ENCODE measurements at places on chromosomes 2 and 18.

- DNase-seq: no peak
Measured at GRCh38 chr2:11701206-11701605, 31.2 kb upstream of the NTSR2 start.

DNA sequence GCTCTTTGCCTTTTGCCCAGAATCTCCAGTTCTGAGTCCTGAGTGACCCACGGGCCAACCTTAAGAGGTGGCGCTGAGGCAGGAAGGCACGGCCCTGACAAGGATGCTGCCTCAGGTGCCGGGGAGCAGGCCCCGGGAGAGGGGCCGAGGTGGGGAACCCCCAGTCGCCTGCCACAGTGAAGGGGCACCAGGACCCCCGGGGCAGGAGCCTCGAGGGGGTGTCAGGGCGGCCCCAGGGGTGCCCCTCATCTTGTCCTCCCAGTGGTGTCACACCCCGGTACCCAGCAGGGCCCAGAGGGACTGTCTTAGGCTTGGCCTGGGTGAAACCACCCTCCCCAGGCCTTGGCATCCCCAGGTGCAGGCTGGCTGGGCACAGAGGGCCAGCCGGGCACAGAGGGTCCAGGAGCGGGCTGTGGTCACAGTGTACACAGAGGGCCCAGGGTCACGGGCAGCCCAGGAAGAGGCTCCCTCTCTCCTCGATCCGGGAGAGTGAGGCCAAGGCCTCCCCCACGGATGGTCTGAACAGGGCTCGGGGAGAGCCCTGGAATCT is 1.0 kb downstream of the PDCD1 start:
- DNase-seq: no peak

GRCh38 chr2:26382564-26382963 is 19.2 kb upstream of the DRC1 start:
- no peak for DNase-seq

- no peak for DNase-seq
Measured at GRCh38 chr18:11516751-11517503, 92.5 kb upstream of the SLC35G4 start.

GRCh38 chr2:198957181-198957580 is 500.6 kb downstream of the SATB2 start:
- DNase-seq: no peak

GRCh38 chr2:18402-19271 is 27.7 kb downstream of the FAM110C start:
- no peak for DNase-seq

DNA sequence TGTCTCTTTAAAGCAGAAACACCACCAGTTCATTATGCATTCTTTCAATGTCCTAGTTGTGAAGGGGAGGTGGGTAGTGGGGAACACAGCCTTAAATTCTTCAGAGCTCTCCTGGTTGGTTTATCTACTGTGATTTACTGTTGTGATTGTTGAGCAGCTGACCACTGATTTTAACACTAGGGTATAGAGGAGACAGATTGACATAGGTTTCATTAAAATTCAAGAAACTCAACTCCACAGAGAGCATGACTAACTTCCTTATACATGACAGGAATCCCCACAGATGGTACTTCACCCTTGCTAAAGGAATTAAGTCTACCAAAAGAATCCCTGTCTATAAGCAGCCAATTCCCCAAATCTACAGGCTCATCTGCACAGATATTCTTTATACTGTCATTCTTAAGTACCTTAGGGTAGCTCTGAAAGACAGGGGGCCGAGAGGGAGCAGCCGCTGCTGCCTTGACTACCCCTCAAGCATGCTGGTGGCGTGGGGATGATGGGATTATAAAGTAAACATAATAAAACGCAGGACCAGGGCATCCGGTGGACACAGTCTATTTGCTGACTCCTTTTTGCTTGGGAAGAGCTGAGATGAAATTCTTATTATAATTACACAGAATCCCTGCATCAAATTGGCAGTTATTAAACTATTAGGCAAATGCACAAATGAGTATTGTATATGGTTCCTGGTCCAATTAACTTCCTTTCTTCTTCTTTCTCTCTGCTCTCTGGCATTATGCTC is 1377.6 kb upstream of the PIK3C3 start:
- DNase-seq: no peak

DNA sequence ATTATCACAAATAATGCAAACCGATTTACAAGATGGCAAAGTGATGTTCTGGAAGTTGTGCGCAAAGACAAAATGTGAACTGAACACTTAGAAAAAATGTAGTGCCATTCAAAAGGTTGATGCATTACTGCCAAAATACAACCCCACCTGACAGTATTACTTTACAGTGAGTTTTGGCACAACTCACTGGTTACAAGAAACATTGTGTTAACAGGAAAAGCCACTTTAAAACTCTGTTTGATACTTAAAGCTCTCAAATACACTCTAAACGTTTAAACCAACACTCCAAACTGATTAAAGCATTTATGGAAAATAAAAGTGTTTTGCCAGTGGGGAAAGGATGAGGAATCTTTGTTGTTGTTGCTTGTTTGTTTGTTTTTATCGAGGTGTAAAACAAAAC is 173.4 kb upstream of the SATB2 start:
- no peak for DNase-seq

DNA sequence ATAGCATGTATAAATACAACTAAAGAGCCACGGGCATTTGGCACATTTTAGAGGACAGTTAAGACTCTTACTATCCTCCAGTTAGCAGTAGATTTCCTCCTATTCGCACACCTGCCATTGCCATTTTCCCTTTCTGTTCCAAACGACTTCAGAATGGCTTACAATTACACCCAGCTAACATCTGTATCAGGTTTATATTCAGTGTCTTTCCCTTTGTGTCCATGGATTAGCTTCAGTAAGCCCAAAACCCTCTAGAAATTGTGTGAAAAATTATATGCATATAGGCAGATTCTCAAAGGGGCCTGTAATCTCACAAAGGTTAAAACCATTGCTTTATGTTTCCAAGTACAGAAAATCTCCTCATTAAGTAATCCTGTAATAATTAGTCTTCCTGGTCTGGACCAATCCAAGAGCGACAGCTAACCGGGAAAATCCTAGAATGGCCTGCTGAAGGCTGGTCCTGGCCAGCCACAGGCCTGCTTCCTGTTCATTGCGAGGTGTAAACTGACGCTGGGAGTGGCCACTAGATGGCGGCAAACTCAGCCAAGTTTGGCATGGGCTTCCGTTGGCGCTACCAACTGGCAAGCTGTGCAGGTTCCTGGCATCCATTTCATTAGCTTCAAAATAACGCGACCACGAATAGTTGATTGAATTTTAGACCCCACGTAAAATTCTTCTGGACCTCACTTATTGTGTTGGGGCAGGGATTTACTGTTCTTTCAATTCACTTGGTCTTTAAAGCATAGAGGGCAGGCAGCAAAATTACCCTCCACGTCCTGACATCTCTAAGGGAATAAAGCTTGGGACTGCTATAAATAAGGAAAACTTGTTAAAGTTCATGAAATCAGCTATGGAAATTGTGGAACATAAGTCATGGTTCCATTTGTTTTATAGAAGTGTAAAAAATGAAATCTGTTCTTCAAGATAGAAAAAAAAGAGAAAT is 17.1 kb downstream of the ARHGAP25 start:
- DNase-seq: peak; percentile 64

GRCh38 chr2:172109256-172109987 is 6.7 kb upstream of the DLX2 start:
- no peak for DNase-seq

DNA sequence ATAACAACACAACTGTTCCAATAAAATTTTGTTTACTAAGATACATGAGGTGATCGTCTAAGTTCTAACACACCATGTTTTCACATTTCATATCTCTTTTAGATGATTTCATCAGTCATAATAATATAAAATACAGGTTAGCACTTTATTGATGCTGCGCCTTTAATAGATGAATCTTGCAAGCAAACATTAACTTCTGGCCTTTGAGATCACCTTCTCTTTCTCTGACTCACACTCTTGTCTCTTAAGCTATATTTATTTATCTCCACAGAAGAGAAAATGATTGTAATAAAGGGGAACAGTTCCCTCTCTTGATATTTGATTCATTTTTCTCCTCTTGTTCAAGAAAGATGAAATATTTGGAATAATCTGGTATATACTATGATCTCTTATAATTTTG is 603.3 kb upstream of the POU3F3 start:
- no peak for DNase-seq

DNA sequence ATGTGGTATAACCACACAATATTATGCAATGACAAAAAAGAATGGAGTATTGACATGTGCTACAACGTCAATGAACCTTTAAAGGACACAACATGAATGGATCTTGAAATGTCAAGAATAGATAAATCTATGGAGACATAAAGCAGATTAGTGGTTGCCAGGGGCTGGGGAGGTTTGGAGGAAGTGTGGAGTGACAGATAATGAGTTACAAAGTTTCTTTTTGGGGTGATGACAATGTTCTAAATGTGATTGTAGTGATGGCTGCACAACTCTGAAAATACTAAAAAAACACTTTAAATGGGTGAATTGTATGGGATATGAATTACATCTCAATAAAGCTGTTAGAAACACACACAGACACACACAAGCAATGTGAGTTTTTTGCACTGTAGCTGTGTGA is 37.4 kb upstream of the C1D start:
- DNase-seq: no peak

- no peak for DNase-seq
Measured at GRCh38 chr2:191629001-191629453, 48.9 kb upstream of the NABP1 start.

DNA sequence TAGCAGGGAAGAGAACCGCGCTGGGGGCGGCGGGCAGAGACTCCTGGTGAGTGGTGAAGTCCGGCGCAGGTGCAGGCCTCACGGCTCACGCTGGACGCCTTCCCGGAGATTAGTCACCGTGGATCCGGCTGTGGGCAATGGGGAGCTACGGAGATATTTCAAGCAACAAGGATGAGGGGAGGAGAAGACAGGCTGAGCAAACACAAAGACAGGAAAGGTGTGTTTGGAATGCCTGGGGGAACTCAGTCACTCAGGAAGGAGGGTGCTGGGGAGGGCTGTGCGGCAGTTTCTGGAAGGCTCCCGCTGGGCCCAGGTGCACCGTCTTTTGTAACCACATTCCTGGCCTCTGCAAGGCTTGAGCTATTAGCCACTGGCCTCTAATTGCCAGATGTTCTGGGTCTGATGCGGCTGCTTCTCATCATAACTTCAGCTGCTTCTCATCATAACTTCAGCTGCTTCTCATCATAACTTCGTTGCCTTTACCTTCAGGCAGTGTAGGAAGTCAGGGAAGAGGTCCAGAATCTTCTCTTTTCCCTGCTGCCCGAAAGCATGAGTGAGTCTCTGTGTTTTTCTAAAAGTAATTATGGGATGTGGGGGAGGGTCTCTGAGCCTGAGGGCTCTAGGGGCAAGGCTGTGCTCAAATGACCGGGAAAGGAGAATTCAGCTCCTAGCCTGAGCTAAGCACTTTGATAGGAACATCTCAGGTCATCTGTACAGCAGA is 118.9 kb downstream of the PXDN start:
- DNase-seq: peak; percentile 58

DNA sequence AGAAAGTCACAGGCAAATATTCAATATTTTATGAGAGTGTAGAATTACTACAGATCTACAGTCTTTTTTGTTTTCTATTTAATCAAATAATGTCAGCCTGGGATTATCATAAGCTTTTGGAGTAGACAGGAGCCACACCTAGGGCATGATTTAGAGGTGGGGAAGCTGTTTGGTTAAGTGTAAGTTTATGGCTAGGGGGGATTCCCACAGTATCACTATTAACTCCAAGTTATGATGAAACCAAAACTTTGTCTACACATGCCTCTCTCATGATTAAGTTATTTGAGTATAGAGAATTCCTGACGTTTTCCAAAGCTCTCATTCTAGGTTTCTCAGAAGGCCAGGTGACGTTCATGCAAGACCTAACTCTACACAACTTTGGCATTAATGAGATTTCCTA is 2.1 kb downstream of the SERPINB10 start:
- no peak for DNase-seq

DNA sequence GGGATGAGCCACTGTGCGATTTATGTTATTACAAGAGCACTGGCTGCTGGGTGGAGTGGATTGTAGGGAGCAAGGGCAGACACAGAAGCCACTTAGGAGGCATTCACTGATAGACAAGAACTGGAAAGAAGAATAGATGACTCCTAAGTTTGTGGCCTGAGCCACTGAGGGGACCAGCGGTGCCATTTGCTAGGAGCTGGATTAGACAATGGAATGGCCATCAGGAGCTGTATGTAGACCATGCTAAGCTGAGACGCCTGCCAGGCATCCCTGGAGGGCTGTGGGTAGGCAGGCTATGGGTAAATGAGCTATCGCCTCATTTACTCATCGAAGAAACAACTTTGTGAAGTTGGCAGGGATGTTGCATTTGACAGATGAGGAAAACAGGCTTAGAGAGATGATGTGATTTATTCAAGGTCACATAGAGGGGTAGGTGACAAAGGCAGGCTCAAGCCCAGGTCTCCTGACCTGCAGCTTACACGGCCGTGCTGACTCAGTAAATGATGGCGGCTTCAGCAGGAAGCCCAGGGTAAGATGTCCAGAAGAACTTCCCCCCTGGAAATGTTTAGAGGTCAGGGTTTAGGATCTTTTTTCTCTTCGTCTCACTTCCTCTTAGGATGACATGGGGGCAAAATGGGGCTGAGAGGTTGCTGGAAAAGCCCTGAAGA is 2.8 kb downstream of the MFSD2B start:
- DNase-seq: no peak

- no peak for DNase-seq
Measured at GRCh38 chr2:144011098-144011497, 508.8 kb downstream of the ZEB2 start.

DNA sequence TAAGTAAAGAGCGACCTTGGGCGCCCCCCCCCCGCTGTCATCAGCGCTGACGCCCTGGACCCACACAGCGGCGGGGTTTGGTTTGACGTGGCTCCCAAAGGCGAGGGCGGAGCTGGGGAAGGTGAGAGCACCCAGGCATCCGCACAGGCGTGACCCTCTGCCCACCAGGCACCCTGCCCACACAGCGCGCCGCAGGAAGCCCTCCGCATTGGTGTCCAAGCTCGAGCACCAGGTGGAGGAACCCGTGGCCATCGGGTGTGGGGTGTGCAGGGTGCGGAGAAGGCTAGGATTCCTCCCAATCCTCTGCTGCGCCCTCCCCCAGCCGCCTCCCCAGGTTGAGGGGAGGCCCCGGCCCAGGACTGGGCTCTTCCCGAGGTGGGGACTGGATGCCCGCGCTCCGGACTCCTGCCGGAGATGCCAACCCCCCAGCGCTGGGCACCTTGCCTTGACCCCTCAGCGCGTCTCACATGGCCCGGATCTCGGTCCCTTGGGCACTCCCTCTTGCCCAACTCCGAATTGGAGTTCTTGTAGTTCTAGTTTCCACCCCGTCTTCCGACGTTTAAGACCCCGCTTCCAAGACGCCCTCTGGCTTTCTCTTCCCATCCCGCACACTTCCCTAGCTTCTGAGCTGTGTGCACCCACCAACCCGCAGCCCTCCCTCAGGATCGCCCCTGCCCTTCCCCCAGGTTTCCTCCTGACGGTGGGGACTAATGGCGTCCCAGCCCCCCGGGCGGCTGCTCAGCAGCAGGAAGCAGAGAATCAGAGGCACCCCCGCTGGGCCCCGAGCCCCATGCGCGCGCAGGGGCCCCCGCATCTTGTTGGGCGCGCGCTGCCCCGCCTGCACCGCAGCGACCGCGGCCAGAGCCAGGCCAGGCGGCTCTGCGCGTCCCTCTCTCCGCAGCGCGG is 25.9 kb upstream of the RESP18 start:
- no peak for DNase-seq
